Activated T-helper 17 cell treated with anti-CD3 and anti-CD28 coated beads, Interleukin-2, amount 50 U/mL, for 72 hours (primary cell): ENCODE measurements at places on chromosomes 5 and 9. TPM values are rescaled to one million over a fixed set of nuclear protein-coding genes. Genes with fewer than 3 reads are reported as not detected.

FBN2 gene
- total RNA-seq = not detected

C5orf58 gene
- not detected for total RNA-seq

ASPN gene
- total RNA-seq = not detected

TRIM52 gene
- total RNA-seq = 14.3 TPM

AP3B1 gene
- 46.1 TPM for total RNA-seq

CFAP77 gene
- not detected for total RNA-seq

PAXX gene
- total RNA-seq = 31.1 TPM

PCDHGA1 gene
- total RNA-seq = 0.09 TPM

CD14 gene
- total RNA-seq = 0.39 TPM

CCDC112 gene
- total RNA-seq = 1.7 TPM

KIF20A gene
- 66.2 TPM for total RNA-seq

QRFP gene
- not detected for total RNA-seq

FGD3 gene
- total RNA-seq = 70.6 TPM

INPP5E gene
- total RNA-seq = 18.2 TPM

F2RL2 gene
- not detected for total RNA-seq

SMIM33 gene
- 0.90 TPM for total RNA-seq

GTF2H2 gene
- total RNA-seq = 38.8 TPM

PNPLA7 gene
- total RNA-seq = 2.9 TPM

BTNL8 gene
- 0.40 TPM for total RNA-seq

CCDC180 gene
- 3.6 TPM for total RNA-seq

AHRR gene
- 78.1 TPM for total RNA-seq

NUTM2G gene
- not detected for total RNA-seq

SPACA9 gene
- total RNA-seq = 0.95 TPM

GAPT gene
- not detected for total RNA-seq

SUSD1 gene
- total RNA-seq = 1.8 TPM

TSLP gene
- 0.24 TPM for total RNA-seq

SOX30 gene
- total RNA-seq = 1.0 TPM

GABBR2 gene
- not detected for total RNA-seq

CSF1R gene
- total RNA-seq = 0.87 TPM

ANAPC2 gene
- total RNA-seq = 50.6 TPM

ADGRD2 gene
- total RNA-seq = not detected

TMOD1 gene
- 2.5 TPM for total RNA-seq

FBLL1 gene
- not detected for total RNA-seq

CDO1 gene
- total RNA-seq = not detected

CBY3 gene
- total RNA-seq = not detected

CCDC171 gene
- 2.5 TPM for total RNA-seq
